Ovary (tissue), 10 donors: ENCODE measurements at places on chromosomes 5 and 9. TPM values are rescaled to one million over a fixed set of nuclear protein-coding genes. Genes with fewer than 3 reads are reported as not detected.
A peak's percentile ranks its signal among the peaks of the same experiment; 100 is the strongest.

The FABP6 gene
- total RNA-seq: 0.83 TPM

The RMI1 gene
- 5.3 TPM for total RNA-seq

The PCDHA1 gene
- total RNA-seq: 0.05 TPM

The HTR4 gene
- not detected for total RNA-seq

DNA sequence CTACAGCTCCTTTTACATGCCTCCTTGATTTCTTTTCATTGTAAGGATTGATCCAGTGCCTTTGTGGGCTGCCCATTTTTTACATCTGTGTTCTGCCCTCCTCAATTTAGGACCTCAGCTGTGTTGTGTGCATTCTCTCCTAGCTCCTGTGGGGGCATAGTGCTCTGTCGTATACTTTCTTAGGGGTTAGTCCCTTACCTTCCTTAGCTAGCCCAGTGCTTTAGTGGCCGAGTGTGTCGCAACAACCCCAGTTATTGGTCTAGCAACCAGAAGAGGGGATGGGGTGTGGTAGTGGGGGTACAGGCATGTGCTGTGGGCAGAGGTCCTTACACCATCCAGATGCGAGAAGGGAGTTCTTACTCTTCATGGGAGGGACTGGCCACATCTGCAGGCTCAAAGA, 12.1 kb downstream of the MTRR start:
- no peak for DNase-seq

DNA sequence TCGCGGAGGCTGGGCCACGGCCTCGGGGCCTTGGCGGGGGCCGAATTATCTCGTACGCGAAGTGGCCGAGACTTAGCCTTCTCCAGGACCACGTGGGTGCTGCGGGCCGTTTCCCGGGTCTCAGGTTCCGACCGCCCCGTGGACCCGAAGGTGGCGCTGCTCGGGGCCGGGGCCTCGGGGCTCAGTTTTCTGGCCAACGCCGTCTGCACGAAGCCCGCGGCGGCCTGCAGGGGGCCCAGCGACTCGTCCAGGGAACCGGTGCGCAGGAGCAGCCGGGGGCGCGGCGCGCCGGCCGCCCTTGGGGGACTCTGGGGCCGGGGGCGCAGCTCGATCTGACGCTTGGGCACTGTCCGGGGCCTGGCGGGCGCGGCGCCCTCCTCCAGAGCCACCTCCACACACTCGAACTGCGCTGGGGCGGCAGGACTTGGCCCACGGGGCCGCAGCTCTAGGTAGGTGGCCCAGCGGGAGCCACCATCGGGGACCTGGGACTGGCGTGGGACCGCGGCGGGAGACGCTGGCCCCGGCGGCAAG, 716 bp downstream of the PROB1 start:
- peak; percentile 54 for DNase-seq

DNA sequence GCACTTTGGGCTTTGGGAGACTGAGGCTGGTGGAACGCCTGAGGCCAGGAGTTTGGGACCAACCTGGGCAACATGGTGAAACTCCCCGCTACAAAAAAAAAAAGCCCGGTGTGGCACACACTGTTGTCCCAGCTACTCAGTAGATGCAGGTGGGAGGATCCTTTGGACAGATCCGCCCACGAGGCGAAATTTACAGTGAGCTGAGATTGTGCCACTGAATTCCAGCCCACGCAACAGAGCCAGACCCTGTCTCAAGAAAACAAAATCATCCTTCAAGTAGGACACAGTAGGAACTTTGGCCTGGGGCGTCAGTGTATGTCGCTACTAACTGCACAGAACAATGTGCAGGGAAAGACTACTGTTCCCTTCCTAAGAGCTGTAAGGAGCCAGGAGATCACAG, 4.8 kb downstream of the RPS14 start:
- DNase-seq: no peak

GRCh38 chr5:15383469-15383868, 116.5 kb upstream of the FBXL7 start:
- no peak for DNase-seq

DNA sequence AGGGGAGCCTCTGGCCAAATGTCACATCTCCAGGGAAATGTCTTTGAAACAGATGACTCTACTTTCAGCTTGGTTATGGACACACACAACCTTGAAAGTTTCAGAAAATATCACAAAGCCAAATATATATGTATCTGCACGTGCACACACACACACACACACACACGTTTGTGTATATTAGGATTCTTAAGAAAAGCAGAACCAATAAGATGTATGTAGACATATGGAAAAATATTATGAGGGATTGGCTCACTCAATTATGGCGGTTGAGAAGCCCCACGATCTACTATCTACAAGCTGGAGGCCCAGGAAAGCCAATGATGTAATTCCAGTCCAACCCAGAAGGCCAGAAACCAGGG, 194.9 kb downstream of the PALM2AKAP2 start:
- no peak for DNase-seq

GRCh38 chr5:27868292-27868691, 829.9 kb upstream of the CDH9 start:
- DNase-seq: no peak

DNA sequence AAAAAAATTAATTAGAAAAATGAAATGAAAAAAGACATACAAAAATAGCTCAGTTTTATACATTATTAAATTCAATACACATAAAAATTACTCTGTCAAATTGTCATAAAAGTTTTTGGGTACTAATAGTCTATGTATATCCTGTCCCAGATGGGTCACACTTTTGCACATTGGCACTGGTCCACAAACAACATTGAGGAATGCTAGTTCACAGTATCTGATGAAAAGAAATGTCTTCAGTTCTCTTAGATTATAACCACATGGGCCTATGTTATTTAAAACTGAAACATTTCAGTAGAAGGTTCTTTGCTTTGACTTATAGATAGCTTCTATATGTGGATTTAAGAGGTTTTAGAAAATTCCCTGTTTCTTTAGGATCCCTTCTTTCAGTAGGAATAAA, 39.8 kb downstream of the LNPEP start:
- no peak for DNase-seq

- DNase-seq: no peak
Observed at GRCh38 chr5:72511774-72512592, 4.8 kb upstream of the ZNF366 start.

GRCh38 chr5:55668356-55668755, 43.8 kb downstream of the SLC38A9 start:
- DNase-seq: no peak

DNA sequence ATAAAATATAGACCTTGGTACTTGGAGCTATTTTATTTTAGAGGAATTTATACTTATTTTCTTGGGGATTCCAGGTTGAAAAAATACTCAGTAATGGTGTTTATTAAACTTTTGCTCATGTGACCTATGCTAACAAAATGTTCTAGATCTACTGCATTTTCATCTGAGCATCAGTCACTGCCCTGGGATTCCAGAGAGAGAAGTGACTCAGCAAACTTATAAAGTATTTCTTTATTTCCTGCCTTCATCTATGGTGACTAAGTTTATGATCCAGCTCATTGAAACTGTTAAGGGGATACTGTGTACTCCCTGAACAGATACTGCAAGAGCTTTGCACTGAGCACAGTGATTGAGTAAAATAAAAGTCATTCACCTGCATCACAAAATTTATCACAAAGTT, 298.5 kb upstream of the CDH18 start:
- no peak for DNase-seq

DNA sequence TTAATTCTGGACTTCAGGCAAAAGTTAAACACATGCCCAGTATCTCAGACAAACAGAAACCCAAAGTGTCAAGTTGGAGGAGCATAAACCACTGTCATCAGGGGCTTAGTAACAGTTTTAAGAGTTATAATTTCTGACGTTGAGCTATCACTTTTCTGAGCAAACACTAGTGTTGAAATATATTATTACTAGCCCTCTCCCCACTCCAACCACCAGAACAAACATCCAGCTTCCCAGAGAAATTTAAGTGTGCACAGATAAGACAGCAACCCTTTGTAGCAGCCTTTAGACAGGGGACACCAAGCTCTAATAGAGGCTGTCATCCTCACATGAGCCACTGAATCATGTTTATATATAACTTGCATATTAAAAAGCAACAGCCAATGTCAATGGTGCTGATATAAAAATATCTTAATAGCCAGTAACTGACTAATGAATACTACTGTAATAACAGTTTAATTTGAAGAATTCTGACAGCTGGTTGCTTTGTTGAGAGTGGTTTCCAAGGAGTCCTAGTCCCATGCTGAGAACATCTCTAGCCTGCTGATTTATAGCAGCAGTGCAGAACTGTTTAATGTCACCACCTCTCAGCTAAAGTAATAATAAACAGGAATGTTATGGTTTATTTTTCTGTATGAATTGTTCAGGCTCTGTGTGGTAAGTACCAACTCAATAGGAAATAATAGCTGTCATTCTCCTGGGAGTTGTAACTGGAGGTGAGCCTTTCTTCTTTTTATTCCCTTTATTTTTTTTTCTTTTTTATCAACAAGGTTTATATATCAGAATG, 528.7 kb upstream of the ZNF608 start:
- DNase-seq: no peak

DNA sequence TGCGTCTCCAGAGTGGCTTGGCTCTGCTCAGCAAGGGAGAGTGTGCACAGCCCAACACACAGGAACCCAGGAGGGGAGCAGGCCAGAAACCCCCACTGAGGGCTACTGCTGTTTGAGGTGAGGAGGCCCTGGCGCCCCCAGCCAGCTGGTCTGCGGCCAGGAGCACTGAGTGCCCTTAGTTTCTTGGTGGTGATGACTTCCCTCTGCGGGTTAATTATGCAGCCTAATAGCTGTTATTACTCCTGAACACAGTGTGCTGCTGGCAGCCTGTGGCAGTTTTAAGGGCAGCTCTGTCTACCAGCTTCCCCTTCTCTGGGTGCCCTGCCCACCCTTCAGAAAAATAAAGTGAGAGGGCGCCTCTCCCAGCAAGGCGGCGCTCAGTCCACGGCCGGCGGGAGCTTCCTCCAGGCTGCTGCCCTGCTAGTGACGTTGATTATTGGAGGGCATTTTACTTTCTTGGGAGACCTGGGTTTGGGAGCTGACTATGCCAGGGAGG, 19.2 kb downstream of the GADD45G start:
- DNase-seq: no peak

GRCh38 chr9:120712539-120713031, 1.7 kb downstream of the MEGF9 start:
- no peak for DNase-seq

DNA sequence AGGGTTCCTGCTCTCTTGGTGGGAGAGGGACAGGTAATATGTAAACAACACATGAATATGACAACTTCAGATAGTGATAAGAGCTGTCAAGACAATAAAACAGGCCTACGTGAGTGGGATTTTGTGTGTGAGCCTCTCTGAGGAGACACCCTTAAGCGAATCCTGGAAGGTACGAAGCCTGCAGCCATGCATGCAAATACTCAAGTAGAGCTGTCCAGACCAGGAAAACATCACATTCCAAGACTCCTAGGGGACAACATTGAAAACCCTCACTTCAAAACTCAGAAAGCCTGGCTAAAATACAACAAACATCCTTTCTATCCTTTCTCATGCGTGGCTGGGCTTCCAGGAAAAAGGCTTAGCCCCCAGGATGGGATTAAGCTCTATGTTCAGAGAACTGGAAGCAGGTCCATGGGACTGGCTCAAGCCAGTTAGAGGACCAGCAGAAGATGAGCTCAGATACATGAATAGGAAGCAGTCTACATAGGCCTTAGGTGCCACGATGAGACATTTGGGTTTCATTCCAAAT, 124.8 kb upstream of the IQGAP2 start:
- no peak for DNase-seq

GRCh38 chr5:178426326-178427130, 163.7 kb downstream of the COL23A1 start:
- DNase-seq: no peak

DNA sequence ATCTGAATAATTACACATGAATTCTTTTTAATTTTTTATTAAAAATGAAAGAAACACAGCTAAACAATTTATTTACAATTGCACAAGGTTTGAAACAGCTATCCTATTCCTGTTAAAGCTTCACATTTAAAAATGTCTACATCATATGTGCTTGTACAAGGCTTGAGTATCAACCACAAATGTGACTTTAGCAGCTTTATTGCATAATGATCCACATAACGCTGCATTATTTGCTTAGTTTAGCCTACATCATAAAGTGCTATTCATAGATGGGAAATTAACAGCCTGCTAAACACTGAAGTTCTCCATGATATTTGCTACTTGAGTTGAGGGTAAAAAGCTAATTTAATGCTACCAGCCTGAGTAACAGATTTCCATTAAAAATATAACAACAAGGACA, 45.0 kb downstream of the TRIM36 start:
- no peak for DNase-seq

DNA sequence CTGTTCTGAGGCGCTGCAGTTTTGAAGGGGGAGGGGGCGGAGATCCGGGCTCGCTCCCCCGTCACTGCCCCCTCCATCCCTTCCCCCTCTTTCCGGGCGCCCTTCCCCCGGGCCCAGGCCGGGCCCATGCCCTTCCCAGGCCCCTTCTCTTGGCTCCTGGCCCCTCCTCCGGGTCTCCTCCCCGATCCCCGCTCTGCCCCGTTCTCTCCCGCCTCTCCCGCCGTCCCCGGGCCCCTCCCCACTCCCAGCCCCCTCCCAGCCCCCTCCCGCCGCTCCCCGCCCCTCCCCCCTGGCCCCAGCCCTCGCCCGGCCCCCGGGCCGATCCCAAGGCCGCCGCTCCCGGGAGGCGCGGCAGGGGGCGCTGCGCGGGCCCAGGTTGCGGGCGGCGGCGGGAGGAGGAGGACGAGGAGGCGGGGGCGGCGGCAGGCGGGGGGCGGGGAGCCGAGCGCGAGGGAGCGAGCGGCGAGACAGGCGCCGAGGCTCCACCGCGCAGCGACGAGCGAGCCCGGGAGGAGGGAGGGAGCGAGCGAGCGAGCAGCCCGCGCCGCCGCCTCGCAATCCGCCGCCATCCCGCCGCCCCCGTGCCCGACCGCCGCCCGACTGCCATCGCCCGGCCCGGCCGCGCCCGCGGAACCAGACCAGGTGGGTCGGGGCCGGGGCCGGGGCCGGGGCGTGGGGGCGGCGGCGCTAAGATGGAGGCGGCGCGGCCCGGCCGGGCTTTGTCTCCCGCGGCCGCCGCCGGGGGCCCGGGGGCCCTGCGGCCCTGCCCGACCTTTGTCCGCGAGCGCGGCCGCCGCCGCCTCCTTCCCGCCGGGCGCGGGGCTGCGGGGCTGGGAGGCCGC, at the start of gene PRRC2B:
Gene PRRC2B (plus strand): TSS at position 465 of the 842 bp plus-strand sequence. CDS start 36,059 bp downstream, outside the sequence.
- DNase-seq: peak; percentile 87

DNA sequence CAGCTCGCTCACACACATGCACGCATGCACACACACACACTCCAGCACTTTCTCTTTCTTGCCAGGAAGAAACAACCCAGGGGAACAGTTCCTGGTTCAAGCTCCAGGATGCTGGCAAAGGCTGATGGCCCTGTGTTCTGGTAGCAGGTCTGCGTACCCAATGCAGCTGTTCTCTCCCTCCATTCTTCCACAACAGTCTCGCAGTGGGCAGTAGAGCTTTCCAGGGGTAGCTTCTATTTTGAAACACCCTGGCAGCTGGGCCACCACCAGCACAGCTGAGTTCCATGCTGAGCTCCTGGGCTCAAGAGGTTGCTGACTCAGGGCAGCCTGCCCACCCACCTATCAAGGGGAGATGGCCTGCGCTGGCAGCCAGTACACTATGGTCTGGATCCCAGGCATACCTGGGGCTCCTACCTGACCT, 4.7 kb downstream of the VDAC1 start:
- no peak for DNase-seq

DNA sequence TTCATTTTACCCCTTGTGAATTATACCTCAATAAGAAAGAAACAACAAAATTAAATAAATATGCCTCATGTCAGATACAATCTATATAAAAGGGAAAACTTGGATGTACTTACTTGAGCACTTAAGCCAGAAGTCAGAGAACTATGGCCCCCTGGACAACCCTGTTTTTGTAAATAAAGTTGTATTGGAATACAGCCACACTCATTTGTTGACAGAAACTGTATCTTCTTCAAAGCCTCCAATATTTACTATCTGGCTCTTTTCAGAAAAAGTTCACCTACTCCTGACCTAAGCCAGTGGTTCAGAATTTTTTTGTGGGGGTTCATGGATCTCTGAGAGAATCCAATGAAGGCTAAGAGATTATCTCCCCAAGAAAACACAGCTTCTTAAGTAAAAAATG, 45.3 kb upstream of the RASEF start:
- no peak for DNase-seq
